ENCODE measurements at places on chromosomes 11 and 22.

- DNase-seq = peak; percentile 9
These were observed 90.8 kb upstream of the PARVA start for GRCh38 chr11:12286606-12287005.

- peak; percentile 94 for DNase-seq
These were observed 24.1 kb upstream of the CDC42EP2 start for GRCh38 chr11:65290448-65291165.

- peak; percentile 86 for DNase-seq
These were observed 282 bp downstream of the MPPED2 start for GRCh38 chr11:30585892-30586250.

DNA sequence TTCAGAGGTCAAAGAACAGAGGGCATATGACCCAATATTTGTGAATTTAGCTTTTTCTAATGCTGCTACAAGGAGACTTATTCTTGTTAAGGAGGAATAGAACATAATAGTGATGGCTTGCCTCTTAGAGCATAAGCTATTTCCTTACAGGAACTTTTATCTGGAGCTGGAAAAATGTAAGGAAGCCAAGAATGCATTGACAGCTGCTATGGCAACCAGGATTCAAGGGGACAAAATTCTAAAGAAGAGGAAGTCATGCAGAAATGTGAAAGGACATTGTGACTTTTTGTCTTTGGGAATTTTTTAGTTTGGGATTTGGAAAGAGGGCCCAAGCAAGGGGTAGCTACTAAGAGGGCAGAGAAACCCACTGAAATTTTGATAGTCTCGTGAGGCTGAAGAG is 51.1 kb downstream of the EHF start:
- DNase-seq = no peak

GRCh38 chr11:47413908-47414684 is 5.7 kb downstream of the SLC39A13 start:
- no peak for DNase-seq

DNA sequence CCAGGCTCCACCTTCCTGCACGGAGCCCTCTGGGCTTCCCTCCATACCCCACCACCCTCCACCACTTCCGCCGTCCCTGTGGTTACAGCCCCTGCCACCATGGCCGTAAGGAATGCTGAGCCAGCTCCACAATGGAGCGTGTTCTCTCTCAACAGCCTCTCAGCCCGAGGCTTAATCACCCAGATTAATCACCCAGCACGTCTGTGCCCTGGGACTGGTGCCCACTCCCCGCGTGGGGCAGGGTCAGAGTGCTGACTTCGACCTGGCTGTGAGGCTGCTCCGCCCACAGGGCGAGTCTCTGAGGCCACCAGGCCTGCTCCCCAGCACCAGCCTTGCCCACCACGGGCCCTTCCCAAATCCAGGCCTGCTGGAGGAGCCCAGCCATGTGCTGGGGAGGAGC is 4.0 kb upstream of the TH start:
- no peak for DNase-seq

Data from lower leg skin (tissue), 4 donors.